ENCODE measurements at places on chromosomes 5 and 9.

- no peak for DNase-seq
Observed at GRCh38 chr5:83522446-83522845, 50.9 kb downstream of the VCAN start.

GRCh38 chr9:96253059-96253696 is 48.8 kb downstream of the HSD17B3 start:
- no peak for DNase-seq

DNA sequence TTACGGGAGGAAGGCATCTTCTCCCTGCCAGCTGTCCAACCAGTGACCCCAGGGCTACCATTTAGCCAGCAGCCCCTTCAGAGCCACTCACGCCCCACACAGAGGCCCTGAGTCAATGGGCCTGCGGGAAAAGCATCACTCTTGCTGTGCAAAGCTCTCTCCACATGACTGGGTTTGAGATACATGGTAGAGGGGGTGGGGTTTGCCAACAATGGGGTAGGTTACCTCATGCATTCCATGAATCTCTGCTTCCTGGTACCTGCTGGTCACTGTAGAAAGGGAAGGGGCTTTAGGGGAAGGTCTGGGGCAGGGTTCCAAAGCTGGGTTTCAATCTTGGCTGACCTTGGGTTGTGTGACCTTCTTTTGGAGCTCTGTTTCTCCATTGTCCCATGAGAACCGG is 22.9 kb upstream of the TTLL11 start:
- no peak for DNase-seq

DNA sequence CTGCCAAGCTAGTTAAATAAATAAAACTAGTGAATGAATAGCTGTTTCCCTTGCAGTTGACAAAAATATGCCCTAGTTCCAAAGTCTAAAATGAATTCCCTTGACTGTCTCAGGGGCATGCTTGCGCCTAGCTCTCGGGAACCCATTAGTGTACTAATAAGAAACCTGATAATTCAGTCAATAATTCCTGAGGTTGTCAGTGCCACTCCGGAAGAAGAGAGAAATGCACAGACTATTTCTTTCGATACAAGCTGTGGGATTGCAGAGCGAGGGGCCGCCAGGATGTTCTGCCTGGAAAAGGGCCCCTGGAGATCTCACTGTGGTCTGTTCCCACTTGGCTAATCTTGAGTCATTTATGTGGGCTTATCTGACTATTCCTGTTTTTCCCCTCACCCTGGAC is 56.4 kb upstream of the LARP1 start:
- DNase-seq = no peak

DNA sequence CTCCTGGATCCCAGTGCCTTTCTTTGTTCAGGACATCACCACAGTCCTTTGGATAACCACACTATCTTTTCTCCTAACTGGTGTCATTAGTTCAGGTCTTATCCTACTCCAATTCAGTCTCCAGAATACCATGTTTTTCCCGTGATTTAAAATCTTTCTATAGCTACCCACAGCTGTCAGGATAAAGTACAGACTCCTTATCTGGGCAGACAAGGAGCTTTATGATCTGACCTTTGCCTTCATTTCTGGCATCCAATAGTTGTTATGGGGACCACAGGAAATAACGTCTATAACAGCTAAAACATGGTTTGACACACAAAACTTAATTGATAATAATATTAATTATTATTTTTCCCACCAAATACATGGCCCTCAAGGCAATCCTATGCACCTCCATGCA is 125.6 kb downstream of the ARL15 start:
- no peak for DNase-seq

DNA sequence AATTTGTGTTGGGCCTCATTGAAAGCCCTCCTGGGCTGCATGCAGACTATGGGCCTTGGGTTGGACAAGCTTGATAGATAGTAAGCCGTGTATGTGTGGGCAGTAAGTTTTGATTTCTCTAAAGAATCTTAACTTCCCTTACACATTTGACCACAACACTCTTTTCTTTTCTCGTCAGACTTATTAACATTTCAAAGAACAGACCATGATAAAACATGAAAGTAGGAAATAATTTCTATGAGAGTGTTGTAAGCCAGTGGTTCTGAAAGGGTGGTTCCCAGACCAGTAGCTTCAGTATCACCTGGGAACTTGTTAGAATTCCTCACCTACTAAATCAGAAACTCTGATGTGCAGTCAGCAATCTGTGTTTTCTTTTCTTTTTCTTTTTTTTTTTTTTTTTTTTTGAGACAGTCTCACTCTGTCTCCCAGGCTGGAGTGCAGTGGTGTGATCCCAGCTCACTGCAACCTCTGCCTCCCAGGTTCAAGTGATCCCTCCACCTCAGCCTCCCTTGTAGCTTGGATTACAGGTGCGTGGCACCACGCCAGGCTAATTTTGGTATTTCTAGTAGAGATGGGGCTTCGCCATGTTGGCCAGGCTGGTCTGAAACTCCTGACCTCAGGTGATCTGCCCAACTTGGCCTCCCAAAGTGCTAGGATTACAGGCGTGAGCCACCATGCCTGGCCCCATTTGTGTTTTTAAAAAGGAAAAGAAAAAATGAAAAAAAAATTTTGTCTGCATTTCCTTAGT is 20.0 kb upstream of the GCNT1 start:
- no peak for DNase-seq

GRCh38 chr5:172872997-172873491 is 39.0 kb downstream of the ERGIC1 start:
- no peak for DNase-seq

DNA sequence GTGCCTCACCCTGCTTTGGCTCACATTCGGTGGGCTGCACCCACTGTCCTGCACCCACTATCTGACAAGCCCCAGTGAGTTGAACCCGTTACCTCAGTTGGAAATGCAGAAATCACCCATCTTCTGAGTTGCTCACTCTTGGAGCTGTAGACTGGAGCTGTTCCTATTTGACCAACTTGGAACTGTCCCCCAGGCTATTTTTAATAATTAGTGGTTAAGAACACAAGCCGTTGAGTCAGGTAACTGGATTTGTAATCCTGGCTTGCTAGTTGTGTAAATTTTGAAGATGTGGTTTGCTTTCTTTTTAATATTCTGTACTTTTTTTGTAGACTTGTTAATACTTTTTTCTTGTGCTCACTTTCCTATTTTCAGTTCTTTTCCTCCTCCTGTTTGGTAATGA is 81.2 kb downstream of the CNTLN start:
- DNase-seq = no peak

GRCh38 chr5:27854243-27854852 is 816.0 kb upstream of the CDH9 start:
- no peak for DNase-seq

GRCh38 chr9:4152876-4153275 is 147.0 kb downstream of the GLIS3 start:
- DNase-seq = no peak

DNA sequence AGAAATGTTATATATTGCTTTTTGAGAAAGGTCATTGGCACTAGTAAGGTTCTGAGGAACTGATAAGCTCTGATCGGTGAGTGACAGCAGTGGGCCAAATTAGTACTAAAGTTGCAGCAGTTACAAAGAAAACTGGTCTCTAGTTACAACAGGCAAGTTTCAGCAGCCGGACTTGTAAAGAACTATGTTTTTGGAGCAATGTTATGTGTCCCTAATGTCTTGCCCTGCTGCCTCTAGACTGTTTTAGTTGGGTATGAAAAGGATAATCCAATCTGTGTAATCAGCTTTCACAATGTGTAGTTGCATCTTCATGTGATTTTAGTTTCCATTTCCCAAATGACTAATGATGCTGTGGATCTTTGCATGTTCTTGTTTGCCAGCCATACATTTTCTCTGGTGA is 113.5 kb downstream of the CAMK4 start:
- no peak for DNase-seq

GRCh38 chr5:98573834-98574320 is 199.6 kb upstream of the RGMB start:
- no peak for DNase-seq

DNA sequence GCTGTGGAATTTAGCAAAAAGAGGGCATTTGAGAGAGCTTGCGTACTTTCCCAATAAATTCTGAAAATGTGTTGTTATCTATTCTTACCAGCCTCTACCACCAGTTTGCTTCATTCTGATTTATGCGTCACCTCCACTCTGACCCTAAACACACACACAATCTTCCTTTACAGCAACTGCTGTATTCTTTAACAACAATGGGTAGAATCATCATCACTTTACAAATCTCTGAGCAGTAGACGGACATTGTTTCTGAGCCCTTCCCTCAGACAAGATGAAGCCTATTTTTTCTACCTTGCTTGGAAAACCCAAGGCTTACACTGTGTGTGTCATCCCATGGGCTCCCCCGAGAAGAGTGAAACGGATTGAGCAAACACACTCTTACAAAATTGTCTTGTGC is 83.1 kb upstream of the RASA1 start:
- no peak for DNase-seq

- DNase-seq = no peak
Observed at GRCh38 chr5:19369048-19369447, 619.0 kb downstream of the CDH18 start.

GRCh38 chr9:113598451-113598850 is 134.9 kb downstream of the RGS3 start:
- DNase-seq = no peak

DNA sequence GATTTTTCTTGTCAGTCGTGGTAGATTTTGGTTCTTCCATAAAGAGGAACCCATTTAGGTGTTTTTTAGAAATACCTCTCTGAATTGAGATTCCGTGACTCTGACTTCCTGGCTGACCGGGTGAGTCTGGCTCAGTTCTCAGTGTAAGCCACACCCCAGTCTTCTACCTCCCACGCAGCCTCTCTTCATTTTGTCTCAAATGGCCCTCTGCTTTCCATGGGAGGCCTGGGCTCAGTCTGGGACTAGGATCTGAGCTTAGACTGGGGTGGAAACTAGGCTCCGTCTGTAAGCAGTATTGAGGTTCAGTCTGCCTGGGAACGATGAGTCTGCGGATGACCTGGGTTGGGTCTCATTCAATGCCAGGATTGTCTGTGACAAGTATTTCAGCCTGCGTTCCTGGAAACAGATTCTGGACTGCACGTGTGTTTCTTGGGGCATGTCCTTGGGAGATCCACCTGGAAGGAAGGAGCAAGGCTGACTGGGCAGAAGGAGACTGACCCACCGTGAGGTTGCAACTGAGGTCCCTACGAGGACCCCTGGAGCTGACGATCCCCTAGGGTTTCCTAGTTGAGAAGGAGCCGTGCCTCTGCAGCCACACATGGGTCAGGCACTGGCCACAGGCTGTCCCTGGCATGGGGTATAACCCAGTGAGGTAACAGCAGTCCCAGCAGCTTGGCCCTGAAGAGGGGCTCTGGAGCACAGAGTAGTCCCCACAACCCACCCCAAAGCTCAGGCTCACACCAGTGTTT is 12.4 kb upstream of the CRB2 start:
- DNase-seq = no peak

DNA sequence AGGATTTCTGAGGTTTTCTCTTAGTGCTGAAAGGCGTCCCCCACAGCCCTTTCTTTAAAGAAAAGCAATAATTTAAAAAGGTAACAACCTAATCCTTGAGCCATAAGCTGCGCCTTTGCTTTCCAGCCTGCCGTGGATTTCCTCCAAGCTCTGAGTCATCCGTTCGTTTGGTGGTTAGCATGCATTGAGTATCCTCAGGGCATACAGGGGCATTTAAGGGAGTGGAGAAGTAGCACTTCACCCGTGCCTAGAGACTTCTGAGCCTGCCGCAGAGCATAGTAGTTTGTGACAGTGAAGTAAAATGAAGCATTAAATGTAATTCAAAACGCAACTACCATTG is 892 bp upstream of the TNC start:
- no peak for DNase-seq

- DNase-seq = no peak
Observed at GRCh38 chr5:10505517-10506095, 58.3 kb upstream of the ANKRD33B start.

All from esophagus squamous epithelium (tissue), 5 donors.